ENCODE measurements at places on chromosomes 6 and 20.

- DNase-seq = no peak
These were observed 85.3 kb downstream of the CDS2 start for GRCh38 chr20:5211803-5212714.

GRCh38 chr6:28867086-28867409 lies 56.7 kb downstream of the TRIM27 start:
- DNase-seq = no peak

GRCh38 chr20:6886065-6886729 lies 118.7 kb downstream of the BMP2 start:
- DNase-seq = no peak

GRCh38 chr6:32189069-32189741 lies 797 bp downstream of the PBX2 start:
- no peak for DNase-seq

DNA sequence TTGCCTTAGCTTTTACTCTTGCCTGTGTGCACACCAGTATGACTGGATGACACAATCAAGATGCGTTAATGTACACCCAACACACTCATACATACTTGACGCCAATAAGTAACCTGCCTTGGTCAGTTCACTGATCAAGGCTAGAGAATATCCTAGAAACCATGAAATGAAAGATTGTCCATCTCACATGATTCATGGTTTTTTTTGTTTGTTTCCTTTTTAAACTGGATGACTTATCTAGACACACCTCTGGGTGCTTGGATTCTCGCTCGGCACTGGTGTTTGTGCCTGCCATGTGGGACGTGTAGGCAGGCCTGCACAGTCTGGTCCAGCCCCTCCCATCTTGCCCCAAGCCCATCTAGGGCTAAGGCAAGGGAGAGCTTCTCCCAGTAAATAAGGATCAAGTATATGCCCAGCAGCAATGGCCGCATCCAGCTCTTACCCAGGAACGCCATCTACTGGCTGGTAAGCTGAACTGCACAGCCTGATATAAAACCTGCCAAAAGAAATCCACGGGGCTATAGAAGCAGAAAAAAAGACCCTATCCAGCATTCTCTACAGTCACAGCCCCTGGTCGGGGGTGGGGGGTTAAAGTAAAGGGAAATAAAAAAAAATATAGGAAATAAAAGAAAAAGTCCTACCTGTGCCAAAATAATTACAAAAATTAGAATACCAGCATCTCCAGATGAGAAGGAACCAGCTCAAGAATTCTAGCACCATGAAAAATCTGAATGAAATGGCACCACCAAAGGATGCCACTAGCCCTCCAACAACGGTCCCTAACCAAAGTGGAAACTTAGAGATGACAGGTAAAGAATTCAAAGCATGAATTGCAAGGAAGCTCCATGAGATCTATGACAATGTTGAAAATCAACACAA lies 73.3 kb downstream of the OTOR start:
- DNase-seq = no peak

DNA sequence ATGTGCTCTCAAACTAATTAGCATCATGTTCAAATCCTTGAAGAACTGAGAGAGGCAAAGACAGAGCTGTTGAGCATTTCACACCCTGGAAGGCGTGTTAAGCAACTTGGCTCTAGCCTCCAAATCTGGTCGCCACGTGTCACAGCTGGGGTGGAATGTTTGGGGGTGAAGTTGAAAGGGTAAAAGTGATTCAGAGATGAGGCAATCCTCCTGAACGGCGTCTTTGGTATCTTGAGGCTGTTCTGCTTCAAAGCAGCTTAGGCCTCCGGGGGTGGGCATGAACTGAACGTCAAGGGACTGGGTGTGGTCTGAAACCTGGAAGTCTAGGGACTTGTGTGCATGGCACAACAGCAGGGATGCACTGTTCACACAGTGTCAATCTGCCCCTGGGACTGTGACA lies 62.3 kb downstream of the TRAM2 start:
- DNase-seq = no peak

- DNase-seq = no peak
These were observed 22.6 kb upstream of the HLA-A start for GRCh38 chr6:29919506-29920445.

GRCh38 chr6:139137706-139138105 lies 2.8 kb downstream of the HECA start:
- no peak for DNase-seq

DNA sequence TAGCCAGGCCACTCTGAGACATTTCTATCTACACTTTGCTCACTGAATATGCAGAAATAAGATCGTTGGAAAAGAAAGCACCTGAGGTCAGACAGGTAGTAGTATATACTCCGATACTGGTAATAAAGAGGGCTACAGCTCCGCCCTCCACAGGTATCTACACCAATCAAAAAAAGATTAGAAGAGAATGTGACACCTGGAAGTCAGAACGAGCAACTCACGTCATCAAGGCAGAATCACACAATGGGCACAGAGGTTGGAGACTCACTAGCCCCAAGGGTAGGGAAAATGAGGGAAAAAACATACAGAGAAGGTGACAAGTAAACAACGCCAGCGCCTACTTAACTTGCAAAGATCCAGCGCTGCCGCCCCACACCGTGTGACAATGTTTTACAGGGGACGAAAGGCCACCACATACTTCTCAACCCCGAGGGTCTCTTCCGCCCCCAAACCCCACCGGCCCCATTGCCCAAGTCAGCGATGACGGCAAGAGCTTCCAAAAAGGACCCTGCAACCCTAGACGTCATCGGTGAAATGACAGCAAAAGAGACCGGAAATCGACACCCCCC lies 653 bp downstream of the LMBRD1 start:
- no peak for DNase-seq

DNA sequence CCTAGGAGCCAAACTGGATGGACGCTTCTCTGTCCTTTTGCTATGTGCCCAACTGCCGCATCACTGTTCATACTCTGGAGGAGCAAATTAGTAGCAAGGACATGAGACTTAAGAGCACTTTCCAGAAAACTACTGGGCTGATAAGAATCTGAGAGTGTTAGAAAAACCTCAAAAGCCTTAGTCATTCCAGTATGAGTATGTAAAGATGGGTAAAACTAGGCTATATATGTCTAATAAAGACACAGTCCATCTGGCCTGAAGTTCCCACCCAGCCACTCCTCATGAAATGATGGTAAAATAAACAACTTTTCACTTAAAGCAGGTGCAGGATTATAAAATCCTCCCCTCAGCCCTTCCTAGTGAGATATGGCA lies 30.6 kb downstream of the SHLD1 start:
- no peak for DNase-seq
